Head of caudate nucleus (tissue), 42 donors: ENCODE measurements at places on chromosomes 7 and 10.

- DNase-seq = no peak
Measured at GRCh38 chr7:113137241-113137640, 18.9 kb upstream of the SMIM30 start.

GRCh38 chr10:129730272-129730992, 233.6 kb downstream of the EBF3 start:
- no peak for DNase-seq

DNA sequence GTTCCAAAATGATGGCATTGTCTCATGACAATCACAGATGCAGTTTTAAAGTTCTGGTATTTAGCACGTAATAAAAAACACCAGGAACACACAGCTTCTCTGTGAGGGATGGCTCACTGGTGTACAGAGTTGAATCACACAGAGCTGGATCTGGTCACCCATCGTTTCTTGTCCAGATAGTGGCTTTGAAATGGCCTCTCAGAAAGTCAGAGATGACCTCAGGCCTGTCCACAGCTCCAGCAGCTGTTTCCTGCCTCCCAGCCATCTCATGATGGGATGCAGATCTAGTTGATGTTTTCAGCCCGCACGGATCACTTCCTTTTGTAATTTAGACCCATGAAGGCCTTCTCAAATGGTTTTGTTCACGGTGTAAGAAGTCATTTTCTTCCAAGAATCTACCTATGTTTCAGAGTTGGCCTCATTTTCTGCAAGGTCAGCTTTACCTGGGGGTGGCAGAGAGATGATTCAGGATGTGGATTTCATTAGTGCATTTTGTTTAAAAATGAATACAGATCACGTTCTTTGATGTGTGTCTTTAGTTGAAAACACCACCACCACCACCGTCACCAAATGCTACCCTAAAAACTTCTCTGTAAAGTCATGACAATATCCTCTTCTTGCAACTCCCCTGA, 166.2 kb downstream of the SNX10 start:
- DNase-seq = no peak

DNA sequence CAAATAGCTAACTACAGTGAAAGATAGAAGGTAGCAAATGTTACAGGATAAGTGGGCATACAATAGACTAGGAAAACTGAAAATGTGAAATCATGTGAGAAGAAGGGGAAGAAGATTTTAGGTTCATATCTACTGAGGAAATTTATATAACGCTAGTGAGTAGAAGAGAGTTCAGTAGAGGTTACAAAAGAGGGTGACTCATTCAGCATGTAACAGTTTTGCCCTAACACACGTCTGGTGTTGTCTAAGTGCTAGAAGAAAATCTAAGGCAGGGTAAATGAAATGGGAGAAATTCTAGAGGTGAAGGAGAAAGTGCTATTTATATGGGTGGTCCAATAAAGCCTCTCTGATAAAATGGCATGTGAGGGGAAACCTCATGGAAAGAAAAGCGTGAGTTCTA, 731.4 kb upstream of the POT1 start:
- DNase-seq = no peak

- no peak for DNase-seq
Measured at GRCh38 chr10:125149036-125149679, 11.2 kb downstream of the CTBP2 start.

- DNase-seq = peak; percentile 82
Measured at GRCh38 chr10:124736491-124737136, 7.6 kb downstream of the FAM53B start.

DNA sequence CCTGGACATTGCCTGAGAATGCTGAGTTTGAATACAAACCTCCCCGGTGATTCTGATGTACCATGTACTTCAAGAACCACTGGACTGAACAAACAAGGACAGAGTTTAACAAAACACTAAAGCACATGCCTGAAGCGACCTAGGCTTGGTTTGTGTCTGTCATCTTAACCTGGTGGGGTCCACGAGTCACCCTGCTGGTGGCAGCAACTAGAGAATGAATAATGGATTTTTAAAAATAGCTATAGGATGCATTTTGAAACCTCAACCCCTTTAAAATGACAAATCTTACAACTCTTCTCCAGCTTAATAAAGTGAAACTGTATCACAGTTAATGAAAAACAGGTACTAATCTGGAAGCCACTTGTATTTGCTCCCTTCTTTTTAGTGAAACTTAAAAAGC, 25.2 kb downstream of the CDHR3 start:
- DNase-seq = no peak

GRCh38 chr7:54697659-54698186, 61.3 kb downstream of the SEC61G start:
- DNase-seq = no peak

DNA sequence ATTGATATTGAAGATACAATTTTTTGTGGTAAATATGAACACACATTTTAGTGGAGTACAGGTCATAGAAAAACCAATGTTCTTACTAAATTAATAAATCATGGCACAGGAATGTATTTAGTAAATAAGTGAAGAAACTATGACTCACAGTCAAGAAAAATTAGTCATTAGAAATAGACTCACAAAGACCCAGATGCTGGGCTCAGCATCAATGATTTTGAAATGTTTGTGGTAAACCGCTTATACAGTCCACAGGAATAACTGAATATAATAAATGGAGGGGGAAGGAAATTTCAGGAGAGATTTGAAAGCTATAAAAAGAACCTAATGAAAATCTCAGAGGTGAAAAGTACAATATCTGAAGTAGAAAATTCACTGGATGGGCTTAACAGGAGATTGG, 138.3 kb upstream of the ADCY1 start:
- no peak for DNase-seq
